ENCODE measurements at places on chromosomes 13 and 19.

GRCh38 chr19:575527-576506, 3.4 kb downstream of the BSG start:
- DNase-seq, result no peak

DNA sequence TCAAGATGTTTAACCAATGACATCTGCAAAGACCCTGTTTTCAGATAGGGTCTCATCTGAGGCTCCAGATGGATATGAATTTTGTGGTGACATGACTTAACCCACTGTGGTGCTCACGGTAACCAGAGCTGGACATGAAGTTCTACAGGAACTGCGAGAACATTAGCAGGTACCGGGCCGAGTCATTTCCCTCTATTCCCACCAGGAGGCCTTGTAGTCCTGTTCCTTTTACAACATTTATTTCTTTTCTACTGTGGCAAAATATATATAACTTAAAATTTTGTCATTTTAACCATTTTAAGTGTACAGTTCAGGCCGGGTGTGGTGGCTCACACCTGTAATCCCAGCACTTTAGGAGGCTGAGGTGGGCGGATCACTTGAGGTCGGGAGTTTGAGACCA, 7.6 kb upstream of the TSPAN16 start:
- DNase-seq, result no peak

DNA sequence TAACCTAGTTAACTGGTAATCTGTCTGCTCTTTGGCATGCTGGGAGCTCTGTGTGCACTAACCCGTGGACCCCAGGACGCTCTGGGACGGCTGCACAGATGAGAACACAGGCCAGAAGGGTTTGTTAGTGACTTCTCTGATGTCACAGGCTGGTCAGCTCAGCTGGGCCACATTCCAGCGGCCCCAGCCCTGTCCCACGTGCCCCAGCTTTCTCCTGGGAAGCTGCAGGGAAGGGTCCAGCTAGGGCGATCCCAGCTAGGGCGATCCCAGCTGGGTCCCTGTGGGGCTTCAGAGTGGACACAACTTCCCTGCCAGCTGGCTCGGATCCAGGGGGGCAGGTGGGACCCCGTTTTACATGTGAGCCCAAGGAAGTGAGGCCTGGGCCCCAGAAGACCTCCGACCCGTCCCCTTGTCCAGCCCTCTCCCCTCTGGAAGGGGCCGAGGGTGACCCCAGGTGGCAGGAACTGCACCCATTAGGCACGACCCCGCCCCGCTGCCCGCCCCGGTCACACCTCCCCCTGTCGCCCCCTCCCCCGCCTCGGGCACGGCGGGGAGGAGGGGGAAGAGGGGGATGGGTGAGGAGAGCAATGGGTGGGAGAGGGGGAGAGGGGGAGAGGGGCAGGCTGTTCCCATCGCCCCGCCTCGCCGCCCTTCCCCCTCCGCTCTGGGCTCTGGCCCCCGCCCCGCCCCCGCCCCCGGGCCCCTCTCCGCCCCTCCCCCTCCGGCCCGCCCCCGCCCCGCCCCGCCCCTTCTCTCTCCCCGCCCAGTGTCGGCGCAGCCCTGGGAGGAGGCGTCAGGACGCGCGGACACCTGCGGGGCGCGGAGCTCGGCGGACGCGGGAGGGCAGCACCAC, 75.2 kb upstream of the MCF2L start:
- peak; percentile 33 for DNase-seq

DNA sequence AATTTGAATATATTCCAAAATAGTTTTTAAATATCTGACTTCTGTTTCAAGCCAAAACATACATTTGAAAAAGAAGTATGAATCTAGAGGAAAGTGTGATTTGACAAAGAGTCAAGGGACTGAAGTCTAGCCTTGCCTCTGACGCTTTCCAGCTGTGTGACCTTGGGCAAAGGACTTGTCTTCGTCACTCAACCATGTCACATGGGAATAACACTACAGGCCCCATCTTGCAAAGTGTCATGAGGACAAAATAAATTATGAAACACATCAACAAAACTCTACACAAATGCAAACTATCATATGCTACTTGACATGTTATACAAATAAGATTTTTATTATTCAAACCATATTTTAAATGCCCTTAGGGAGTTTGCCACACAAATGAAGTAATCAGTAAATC, 73.0 kb downstream of the CYSLTR2 start:
- no peak for DNase-seq

DNA sequence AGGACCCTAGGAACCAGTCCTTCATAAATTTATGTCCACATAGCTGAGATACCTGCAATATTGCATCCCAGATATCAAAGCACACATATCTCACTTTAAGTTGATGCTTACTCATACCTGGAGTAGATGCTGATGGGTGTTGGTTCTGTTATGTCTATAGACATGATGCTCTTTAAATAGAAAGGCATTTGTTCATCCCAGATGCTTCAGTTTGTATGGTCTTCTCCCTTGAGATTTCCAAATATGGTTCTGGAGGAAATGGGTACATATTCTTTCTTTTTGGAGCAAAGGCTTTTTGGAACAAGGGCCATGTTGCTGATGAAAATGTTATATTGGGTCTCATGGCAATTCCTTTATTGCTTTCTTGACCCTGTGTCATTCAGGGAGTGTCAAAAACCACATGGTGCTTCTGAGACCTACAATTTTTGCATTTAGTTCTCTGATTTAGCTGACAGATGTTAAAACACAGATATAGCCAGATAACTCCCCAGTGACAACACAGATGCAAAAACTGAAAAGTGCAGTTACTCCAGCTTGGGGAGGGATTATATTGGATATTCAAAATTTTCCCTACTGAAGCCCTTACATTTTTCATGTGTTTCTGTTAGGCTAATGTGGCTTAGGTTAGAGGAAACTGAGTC, 211.4 kb downstream of the KCNRG start:
- no peak for DNase-seq

DNA sequence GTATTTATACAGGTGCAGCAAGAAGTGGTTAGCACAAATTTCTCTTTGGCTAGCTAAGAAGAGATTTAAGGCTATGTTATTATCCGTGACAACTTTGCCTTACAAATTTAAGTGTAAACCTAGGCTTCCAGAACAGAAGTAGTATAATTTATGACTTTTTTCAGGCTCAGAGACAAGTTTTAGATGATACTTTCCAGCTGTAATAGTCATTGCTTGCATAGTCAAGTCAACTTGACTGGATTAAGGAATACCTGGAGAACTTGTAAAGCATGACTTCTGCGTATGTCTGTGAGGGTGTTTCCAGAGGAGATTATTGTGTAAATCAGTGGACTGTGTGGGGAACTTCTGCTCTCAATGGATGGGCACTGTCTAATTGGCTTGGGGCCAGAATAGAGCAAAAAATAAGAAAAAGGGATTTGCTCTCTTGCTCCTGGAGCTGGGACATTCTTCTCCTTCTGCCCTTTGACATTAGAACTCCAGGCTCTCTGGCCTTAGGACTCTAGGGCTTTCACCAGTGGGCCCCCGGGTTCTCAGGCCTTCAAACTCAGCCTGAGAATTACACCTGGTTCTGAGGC, 33.0 kb downstream of the CYSLTR2 start:
- no peak for DNase-seq

GRCh38 chr13:66501181-66501580, 729.0 kb downstream of the PCDH9 start:
- DNase-seq, result no peak

Data from CD4-positive, alpha-beta T cell treated with Interferon gamma for 1 hour (primary cell).